ENCODE measurements at places on chromosomes 2 and 18.
A peak's percentile ranks its signal among the peaks of the same experiment; 100 is the strongest.

GRCh38 chr2:235030936-235031335 lies 79.1 kb downstream of the SH3BP4 start:
- no peak for DNase-seq

DNA sequence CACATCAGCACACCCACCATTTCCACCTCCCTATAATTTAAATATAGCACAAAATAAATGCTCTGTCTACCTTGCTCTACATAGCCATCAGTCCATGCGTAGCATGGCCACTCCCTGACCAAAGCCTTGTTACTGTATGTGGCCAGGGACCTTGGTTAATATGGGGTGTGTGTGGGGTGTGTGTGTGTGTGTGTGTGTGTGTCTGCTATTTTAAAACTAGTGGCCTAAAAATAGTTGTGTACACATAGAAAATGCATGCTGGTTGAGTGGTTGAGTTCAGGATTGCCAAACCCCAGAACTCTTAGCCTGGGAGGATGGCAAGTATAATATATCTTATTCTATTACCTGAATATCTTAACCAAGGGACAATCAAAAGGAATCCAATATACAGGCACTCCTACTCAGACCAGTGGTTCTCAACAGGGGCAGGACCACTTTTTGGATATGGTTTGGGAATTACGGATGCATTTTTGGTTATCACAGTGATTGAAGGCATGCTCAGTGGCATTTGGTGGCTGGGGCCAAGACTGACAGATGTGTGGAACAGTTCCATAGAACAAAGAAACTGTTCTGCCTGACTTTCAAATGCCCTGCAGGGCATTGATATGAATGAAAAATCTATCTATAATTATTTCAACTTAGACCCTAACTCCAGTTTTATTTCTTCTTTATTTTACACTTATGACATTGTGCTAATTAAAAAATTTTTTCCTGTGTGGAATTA lies 72.3 kb upstream of the PSME4 start:
- DNase-seq = no peak

DNA sequence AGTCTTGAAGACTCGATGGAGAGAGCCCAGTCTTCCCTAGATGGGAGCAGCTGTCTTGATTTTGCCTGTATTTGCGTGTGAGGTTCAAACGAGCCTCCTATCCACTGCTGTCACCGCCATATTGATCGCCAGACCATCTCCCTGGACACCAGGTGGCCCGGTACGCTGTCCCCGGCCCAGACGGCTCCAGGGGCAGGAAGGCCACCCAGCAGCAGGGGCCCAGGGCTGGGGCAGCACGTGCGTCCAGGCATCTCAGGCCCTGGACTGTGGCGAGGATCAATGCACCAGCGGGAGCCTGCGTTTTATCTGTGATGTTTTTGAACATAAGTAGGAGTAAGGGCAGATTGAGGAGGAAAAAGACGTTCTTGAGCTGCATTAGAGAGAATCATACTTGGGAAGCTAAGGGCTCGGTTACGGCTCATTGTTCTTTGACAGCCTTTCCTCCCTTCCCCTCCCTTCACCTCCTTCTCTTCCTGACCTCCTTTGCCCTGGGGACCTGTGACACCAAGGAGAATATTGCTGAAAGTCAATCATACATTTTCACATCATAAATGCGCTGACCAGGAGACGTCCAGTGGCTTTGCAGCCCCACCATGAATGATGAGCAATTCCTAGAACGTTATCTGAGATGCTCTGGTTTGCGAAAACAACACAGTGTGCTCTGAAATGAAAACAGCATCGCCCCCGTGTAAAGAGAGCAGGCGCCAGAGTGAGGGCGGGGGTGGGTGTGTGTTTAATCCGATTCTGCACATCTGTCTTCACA lies 711.2 kb upstream of the SALL3 start:
- no peak for DNase-seq

DNA sequence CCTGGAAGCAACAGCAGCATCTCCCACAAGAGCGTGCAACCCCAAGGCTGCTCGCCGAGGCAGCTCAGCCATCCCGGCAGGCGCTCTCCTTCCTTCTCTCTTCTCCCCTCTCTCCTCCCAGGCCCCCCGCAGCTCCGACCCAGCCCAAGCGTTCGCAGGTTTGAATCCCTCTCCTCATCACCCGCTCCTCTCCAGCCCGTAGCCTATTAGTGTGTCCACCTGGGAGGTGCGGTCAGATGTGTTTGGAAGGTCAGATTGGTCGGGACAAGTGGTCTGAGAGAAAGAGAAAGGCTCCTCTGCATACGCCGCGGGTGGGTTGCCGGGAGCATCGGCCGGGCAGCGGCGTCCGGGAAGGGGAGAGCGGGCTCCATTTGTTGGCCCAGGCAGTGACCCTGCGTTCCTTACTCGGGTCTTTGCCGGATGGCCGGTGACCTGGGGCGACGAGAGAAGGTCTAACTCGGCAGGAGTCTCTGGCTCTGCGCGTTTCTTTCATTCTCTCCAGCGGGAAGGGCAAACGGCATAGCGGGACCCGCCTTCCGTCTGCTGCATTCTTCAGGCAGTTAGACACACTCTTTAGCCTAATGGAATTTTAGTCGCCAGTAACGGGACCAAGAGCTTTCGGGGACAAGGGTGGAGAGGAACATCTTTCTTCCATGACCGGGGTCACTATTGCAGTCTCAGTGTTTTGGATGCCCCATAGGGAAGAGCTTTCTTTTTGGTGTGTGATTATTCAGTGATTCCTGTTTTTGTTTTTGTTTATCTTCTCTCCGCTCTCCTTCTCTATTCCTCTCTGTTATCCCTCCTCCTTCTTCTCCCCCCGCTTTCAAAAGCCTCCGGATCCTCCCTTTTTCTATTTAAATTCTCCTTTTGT lies 1.1 kb upstream of the TMEFF2 start:
- DNase-seq = peak; percentile 73

DNA sequence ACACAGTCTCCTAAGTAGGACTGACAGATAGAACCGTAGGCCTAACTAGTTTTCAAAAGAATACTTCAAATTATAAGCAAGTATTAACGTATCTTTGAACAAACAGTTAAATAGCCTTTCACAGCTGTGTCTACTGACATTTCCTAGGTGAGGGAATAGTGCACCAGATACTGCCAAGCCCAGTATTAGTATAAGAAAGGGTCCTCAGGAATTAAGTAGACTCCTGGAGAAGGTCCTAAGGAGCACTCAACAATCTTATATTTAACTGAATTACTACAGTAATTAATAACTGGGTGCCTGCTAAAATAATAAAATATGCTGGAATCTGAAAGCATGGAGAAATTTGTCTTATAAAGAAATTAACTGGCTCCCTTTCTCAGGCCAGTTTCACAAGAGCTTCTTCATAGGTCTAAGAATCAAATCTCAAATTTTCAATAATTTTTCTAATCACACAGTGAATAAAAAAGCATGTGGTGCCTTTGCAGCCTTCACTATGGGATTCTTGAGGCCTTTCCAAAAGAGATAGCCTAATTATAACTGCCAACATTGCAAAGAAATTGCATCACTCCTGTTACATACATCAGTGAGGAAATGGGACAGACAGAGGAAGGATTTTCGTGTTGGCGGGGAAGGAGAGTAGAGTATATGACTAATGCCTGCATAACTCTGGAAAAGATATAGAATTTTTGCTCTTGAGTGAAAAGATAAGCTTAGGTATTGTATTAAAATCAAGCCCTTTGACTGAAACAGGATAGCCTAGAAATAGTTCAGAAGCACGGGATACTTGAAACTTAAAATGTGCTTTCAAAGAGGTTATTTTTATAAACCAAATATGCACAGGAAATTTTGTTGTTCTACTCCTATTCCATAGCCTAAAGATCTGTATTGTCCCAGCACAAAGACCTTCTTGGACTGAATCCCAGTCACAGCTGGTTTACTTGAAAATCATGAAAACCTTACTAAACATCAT lies 228.6 kb upstream of the STK17B start:
- DNase-seq = no peak

- no peak for DNase-seq
These were observed 1.1 kb upstream of the FZD5 start for GRCh38 chr2:207770602-207771404.

GRCh38 chr2:109434351-109434750 lies 179.4 kb downstream of the SEPTIN10 start:
- no peak for DNase-seq

DNA sequence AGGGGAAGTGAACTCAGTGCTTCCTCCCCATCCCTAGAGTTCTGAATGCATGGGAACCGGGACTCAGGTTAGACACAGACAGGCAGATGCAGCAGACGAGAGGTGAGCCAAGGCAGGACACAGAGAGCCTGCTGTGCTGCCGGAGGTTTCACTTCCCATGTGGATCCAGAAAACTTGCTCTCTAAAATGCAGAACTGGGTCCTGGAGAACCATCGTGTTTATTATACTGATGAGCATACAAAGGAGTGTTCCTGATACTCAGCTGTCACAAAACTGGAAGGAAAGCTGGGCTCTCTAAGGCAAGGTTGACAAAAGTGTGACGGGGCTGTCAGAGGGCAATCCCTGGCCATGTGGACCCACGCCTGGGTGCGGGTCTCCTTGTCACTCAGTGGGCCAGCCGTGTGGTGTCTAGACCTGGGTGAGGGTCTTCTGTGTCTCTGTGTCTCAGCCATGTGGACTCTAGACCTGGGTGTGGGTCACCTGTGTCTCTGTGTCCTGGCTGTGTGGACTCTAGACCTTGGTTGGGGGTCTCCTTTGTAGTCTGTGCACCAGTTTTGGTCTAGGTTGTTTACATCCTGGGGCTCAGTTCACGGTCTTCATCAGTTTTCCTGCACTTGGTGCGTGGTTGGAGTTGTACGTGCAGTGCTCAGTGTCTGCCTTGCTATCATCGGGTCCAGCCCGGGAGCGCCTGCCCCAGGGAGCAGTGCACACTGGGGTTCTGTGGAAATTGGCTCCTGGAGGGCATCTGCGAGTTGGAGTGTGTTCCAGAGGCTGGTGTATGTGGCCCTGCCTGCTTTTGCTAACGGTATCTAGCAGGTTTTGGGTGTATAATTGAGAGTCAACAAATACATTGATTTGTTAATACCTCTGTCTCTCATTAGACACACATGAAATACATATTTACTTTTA lies 141.1 kb downstream of the ATP9B start:
- DNase-seq = no peak

DNA sequence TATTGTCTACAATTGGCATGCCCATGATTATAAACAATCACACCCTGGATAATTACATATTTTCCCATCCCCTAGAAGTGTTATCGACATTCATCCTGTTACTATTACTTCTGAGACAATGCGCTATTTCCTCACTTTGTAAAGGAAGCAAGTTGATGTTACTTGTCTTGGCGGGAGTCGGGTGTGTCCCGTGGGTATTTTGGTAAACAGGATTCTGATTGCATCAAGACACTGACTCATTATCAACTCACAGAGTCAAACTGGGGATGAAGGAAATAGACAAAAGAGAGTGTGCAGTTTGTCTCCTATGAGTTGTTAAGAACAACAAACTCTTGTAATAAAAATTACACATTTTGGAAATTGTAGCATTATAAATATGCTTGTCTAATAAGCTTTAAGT lies 142.7 kb downstream of the GALR1 start:
- no peak for DNase-seq

GRCh38 chr2:41856946-41857345 lies 190.9 kb upstream of the PKDCC start:
- no peak for DNase-seq

DNA sequence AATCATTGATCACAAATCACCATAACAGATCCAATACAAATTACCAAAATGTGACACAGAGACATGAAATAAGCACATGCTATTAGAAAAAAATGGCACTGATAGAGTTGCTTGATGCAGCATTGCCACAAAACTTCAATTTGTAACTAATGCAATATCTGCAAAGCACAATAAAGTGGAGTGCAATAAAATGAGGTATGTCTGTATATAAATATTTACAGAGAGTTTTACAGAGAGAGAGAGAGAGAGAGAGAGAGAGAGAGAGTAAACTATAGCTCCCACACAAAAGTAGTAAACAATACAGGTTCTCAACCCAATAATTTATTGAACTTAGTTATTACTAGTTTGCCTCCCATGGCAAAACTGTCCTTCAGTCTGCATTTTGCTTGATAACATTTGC lies 1807.0 kb downstream of the SUCLG1 start:
- DNase-seq = no peak

- no peak for DNase-seq
These were observed 89.9 kb upstream of the CDCA7 start for GRCh38 chr2:173264603-173265366.

DNA sequence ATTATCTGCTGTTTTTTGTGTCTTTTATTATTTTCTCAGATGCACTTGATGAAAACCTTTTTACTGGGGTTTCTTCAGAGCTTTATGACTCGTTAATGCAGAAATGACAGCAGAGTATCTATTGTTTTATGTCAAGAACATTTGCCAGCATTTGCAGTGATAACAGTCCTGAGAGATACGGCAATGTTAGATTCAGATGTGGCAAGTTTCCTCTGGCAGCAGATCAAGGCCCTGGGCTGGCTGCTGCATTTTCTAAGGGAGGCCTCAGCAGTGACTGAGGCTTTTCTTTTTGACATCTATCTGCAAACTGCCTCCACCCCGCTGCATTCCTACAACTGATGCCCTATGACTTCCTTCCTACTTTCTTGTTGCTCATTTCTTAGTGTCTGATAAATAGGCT lies 40.2 kb downstream of the EFEMP1 start:
- DNase-seq = no peak

- DNase-seq = no peak
These were observed 39.2 kb downstream of the MREG start for GRCh38 chr2:215973954-215974699.

GRCh38 chr2:205892251-205892655 lies 193.7 kb downstream of the INO80D start:
- peak; percentile 42 for DNase-seq

DNA sequence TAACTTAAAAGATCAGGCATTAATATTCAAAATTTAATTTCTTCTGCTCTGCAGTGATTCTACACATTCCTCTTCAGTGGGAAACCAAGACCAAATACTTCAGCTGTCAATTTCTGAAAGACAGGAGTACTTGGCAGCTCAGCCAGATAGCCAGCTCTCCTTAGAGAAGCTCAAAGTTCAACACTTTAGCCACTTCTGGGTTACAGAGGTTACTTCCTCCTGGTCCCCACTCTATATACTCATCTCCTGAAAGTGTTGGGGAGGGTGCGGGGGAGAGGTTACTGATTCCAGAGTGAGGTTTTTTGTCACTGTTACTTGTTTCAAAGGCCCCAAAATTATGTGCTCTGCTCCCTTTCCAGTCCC lies 4.1 kb downstream of the CYTIP start:
- DNase-seq = no peak

DNA sequence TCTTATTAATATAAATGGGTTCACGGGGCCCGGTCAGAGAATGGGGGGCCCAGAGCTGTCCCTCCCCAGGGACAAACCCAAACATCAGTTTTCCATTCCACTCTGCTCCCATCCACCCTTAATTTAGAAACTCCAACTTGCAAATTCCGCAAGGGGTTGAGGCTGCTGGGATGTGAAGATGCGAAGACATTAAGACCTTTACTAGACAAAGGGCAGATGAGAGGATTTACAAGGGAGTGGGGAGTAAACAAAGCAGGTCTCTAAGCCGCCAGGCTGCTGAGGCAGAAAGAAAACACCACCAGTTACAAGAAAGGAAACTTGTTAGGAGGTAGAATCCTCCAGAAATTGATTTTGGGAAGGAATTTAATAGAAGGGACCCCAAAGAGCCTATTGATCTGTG lies 33.1 kb downstream of the MARCO start:
- peak; percentile 21 for DNase-seq

GRCh38 chr2:20496942-20497341 lies 50.1 kb downstream of the RHOB start:
- DNase-seq = no peak

GRCh38 chr2:232460171-232460570 lies 4.2 kb downstream of the ALPI start:
- DNase-seq = no peak

- DNase-seq = no peak
These were observed 135.5 kb upstream of the CXCR4 start for GRCh38 chr2:136253288-136254004.

- no peak for DNase-seq
These were observed 169.7 kb downstream of the TMEM163 start for GRCh38 chr2:134549104-134549503.
